Spinal cord (tissue), 10 donors: ENCODE measurements at places on chromosomes 11 and 22. TPM values are rescaled to one million over a fixed set of nuclear protein-coding genes. Genes with fewer than 3 reads are reported as not detected.

DNA sequence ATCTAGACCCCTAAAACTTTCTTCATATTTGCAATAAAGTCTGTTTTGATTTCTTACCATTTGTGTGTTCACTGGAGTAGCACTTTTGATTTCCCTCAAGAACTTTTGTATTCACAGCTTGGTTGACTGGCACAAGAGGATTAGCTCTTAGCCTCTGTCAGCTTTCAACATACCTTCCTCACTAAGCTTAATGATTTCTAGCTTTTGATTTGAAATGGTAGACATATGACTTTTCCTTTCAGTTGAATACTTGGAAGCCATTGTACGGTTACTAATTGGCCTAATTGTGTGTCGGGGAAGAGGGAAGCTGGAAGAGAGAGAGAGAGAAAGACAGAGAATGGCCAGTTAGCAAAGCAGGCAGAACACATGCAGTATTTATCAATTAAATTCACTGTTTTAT is 180.5 kb downstream of the ARHGAP42 start:
- no peak for DNase-seq

DNA sequence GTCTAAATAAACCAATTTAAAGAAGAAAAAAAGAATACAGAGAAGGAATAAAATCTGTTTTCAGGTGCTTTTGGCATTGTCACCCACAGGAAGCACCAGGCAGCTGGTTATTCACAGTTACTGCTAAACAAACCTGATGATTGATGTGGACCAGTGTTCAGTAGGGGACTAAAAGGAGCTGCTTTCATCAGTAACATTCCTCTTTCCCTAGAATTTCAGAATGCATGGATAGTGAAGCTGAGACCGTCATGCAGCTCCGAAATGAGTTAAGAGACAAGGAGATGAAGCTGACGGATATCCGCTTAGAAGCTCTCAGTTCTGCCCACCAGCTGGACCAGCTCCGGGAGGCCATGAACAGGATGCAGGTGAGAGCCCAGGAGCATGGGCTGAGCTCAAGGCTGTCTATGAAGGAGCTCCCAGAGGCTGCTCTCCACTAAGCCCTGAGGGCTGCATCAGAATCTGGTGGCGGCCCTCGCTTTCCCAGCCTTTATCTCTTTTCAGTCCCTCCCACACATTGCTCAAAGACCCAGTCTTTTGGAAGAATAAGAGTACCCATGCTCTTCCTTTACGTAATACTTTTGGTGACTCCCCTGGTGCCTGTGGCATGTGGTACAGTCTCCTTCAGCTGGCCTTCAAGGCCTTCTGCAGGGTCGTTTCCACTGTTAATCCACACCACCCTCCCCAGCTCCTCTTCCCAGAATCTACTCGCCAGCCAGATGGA is 69.5 kb downstream of the DBX1 start:
- DNase-seq = no peak

DNA sequence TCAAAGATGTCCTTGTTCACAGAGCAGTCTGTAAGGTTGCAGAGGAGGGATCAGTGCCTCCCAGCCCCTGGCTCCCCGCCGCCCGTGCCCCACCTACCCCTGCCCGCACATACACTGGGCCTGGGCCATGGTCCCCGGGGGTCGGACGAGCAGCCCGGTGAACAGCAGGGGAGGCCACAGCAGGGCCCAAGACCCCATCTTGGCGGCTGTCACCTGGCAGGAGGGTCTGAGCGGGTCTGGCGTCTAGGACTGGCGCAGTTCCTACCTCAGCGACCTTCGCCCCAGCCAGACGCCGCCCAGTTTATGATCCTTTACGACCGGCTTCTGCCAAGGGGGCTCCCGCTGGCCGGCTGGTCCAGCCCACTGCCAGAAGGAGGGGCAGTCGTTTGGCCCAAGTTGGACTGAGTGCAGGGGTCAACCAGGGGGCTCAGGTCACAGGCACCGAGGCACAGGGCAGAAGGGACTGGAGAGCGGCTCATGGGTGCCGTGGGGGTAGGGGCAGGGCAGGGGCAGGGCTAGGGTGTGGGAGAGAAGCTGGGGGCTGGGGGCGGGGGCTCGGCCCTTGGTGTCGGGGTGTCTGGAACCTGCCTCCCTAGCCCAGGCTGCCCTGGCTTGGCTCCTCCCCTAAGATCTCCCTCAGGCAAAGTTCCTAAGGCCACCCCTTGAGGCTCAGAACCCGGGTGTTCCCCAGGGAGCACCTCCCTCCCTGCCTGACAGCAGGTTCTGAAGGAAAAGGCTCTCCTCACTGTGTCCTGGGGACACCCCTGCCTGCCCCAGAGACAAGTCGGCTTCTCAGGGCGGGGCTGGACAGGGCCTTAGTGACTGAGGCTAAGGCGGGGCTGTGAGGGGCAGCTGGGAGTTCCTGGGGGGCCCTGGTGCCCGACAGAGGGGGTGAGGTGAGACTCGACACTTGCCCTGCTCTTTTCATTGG is at the start of gene CDHR5:
CDHR5 (minus strand) TSS at position 251 of the 931 bp plus-strand sequence; CDS start at position 198, 53 bp downstream.
- DNase-seq = no peak

DNA sequence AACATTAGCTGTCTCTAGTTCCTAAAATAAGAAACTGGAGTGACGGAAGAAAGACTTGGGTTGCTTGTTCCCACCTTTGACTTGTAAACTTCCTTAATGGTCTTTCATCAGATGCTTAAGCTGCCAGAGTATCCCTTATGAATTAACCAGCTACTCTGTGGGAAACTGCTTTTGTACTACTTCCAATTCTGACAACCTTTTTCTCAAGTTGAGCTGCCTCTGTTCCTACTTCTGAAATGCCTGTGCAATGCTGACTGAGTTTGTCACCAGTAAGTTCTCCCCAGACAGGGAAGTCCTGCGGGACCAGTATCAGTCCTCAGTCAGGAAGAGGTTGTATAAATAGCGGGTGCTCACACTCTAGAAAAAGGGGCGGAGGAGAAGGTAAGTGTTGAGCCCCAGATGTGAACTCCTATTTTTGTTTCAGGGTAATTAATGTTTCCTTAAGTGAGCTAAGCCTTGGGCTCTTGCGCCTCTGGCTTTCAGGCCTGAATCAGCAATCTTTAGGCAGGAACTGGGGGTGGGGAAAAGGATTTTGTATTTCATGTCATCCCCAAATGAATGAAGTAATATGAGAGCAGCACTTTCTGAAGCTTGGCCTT is 67.2 kb downstream of the CECR2 start:
- no peak for DNase-seq

DNA sequence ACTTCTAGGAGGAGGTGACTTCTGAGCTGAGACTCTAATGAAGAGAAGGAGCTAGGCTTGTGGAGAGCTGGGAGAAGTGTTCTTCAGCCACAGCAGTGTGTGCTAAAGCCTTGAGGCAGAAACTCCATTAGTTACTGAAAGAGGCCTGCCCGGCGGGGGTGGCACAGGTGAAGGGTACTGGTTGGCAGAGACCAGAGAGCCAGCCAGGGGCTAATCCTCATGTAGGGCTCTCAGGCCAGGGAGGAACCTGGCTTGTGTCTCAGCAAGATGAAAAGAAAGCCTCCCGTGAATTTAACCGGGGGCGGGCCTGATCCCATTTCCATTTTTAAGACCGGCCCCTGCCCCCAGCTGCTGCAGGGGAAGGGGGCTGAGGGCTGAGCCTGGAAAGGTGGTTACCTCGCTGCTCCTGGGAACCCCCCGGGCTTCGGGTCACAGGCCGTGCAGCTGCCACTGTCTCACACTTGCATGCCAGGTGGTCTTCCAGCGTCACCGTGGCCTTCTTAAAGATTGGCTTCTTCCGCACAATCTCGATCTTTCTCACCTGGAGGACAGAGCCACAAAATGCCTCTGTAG is 15.0 kb downstream of the PDGFB start:
- DNase-seq = no peak

GRCh38 chr11:21912285-21912684 is 280.6 kb upstream of the ANO5 start:
- no peak for DNase-seq

Gene SLC22A8
- 44.7 TPM for polyA plus RNA-seq

DNA sequence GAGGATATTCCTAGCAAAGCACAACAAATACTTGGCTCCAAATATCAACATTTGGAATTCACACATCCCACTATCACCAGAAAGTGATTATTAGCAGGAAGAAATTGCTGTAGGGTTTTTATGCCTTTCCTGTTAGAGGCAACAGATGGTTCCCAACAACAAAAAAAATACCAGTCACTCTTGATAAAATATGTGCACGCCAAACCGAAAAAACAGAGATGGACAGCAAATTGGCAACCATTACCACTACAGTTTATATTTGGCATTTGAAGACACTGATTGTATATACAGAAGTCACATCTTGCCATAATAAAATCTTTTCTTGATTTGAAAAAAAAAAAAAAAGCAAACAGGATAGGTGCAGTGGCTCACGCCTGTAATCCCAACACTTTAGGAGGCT is 78.2 kb downstream of the TMPRSS5 start:
- peak; percentile 58 for DNase-seq
